ENCODE measurements at places on chromosomes 3 and 15. TPM values are rescaled to one million over a fixed set of nuclear protein-coding genes. Genes with fewer than 3 reads are reported as not detected.

GRCh38 chr3:115903843-115904242 lies 280.5 kb downstream of the GAP43 start:
- DNase-seq, result no peak
- no peaks in the 10 kb centered on the region for H3K4me1 ChIP-seq
- H3K36me3 ChIP-seq, result no peaks in the 10 kb centered on the region
- H3K27me3 ChIP-seq, result peaks cover 3% of the 10 kb centered on the region
- no peak overlapping the region for H3K27ac ChIP-seq
- no peak overlapping the region for H3K4me3 ChIP-seq

DNA sequence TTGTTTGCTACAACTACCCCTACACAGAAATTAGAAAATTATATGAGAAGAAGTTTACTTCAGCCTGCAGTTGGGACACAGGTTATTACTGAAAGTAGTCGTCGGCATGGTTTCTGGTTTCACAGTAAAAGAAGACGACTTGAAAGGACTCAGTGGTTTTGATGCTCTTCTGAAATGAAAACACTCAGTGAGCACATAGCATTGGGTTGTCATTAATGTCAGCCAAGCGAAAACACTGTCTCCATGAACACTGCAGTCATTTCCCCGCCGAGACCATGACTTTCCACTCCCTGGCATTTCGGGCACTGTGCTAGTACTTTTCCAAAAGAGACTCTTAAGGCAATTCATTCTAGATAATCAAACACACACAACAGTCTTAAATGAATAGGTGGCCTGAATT lies 69.2 kb upstream of the ICE2 start:
- H3K36me3 ChIP-seq, result peaks cover 20% of the 10 kb centered on the region
- H3K4me3 ChIP-seq, result peak overlapping the region; percentile 60
- H3K27me3 ChIP-seq, result no peaks in the 10 kb centered on the region
- DNase-seq, result peak; percentile 88
- H3K27ac ChIP-seq, result peak overlapping the region; percentile 88

DNA sequence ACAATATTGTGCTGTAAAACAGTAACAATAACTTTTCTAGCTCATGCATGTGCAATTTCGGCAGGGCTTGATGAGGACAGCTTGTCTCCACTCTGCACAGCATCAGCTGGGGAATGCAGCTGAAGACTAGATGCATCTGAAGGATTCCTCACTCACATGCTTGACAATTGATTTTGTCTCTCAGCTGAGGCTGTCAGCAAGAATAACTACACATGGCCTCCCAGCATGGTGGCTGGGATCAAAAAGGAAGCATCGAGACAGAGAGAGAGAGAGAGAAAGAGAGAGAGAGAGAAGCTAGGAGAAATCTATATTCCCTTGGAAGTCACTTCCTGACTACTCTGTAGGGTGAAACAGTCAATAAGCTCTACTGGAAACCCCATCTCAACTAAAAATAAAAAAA lies 487.1 kb downstream of the PLOD2 start:
- H3K4me3 ChIP-seq, result no peak overlapping the region
- H3K27ac ChIP-seq, result no peak overlapping the region
- no peaks in the 10 kb centered on the region for H3K4me1 ChIP-seq
- no peaks in the 10 kb centered on the region for H3K27me3 ChIP-seq
- DNase-seq, result no peak

DNA sequence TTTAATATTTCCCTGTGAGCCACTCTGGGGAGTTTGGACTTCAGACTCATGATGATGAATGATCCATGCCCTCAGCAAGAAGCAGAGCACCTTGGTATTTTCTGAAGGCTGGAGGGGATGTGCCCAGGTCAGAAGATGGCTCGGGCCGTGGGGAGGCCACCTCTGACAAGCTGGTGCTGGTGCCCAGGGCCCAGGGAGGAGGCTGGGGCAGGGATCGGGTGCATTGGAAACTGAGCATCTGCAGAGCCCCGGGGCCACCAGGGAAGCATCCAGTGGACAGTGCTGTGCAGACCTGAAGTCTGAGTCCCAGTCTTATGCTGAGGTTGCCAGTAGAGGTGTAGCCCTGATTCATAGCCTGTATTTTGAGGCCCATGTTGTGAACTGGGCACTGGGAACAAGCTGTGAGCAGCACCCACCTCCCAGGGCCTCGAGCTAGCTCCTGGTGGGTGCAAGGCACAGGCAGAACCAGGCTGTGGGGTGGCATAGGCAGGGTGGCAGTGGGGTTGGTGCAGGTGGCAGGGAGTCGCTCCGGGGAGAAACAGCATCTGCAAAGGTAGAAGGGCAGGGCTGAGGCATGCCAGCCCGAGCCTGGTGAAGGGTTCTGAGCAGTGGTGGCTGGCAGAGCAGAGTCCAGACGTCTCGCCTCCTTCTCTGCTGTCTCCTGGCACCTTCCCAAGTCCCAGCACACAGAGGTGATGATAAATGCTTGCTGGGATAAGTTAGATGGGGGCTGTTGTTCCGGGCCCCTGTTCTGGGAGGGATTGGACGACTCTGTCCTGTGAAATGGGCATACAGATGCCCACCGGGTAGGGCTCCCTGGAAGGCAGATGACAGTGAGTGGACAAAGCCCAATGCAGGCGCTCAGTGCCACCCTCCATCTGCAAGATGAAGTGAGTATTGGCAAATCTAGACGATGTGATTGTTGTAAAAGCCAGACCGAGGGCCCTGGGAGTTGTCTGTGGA lies 10.6 kb downstream of the DNAJB8 start:
- no peaks in the 10 kb centered on the region for H3K36me3 ChIP-seq
- no peak overlapping the region for H3K27ac ChIP-seq
- peaks cover under 1% of the 10 kb centered on the region for H3K4me1 ChIP-seq
- no peak overlapping the region for H3K4me3 ChIP-seq
- H3K27me3 ChIP-seq, result peaks cover 17% of the 10 kb centered on the region

- no peak overlapping the region for H3K27ac ChIP-seq
- H3K4me1 ChIP-seq, result no peaks in the 10 kb centered on the region
- DNase-seq, result no peak
Observed at GRCh38 chr3:109743981-109744380, 406.6 kb upstream of the DPPA4 start.

DNA sequence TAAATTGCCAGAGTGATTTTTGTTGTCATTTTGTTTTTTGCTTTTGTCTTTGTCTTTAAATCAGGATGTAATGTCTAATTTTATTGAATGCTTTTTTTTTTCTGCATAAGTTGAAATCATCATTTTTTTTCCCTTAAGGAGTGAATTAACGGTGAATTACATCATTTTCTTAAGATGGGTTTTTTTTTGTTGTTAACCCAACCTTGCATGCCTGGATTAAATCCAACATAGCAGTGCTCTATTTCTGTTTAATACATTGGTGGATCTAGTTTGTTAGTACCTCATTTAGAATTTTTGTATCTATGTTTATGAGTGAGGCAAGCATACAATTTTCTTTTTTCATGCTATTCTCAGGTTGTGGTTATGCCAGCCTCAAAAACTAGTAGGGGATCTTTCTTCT lies 186.4 kb upstream of the TMC3 start:
- H3K27me3 ChIP-seq, result peaks cover 1% of the 10 kb centered on the region
- H3K27ac ChIP-seq, result no peak overlapping the region
- H3K4me3 ChIP-seq, result no peak overlapping the region
- DNase-seq, result no peak
- no peaks in the 10 kb centered on the region for H3K4me1 ChIP-seq
- H3K36me3 ChIP-seq, result no peaks in the 10 kb centered on the region

GRCh38 chr3:127729556-127730056 lies 56.9 kb downstream of the ABTB1 start:
- no peaks in the 10 kb centered on the region for H3K4me1 ChIP-seq
- H3K27ac ChIP-seq, result no peak overlapping the region
- no peak overlapping the region for H3K4me3 ChIP-seq
- H3K36me3 ChIP-seq, result no peaks in the 10 kb centered on the region
- DNase-seq, result no peak
- peaks cover 17% of the 10 kb centered on the region for H3K27me3 ChIP-seq

Gene TTC23
- total RNA-seq, result 2.8 TPM

Gene CYP1A1
- total RNA-seq, result 1.1 TPM

Measured in activated CD4-positive, alpha-beta memory T cell treated with anti-CD3 and anti-CD28 coated beads for 36 hours (primary cell).